ENCODE measurements at places on chromosomes 11 and 22.
A peak's percentile ranks its signal among the peaks of the same experiment; 100 is the strongest.

GRCh38 chr11:35496416-35496815 is 29.0 kb downstream of the PAMR1 start:
- no peak for ATAC-seq

DNA sequence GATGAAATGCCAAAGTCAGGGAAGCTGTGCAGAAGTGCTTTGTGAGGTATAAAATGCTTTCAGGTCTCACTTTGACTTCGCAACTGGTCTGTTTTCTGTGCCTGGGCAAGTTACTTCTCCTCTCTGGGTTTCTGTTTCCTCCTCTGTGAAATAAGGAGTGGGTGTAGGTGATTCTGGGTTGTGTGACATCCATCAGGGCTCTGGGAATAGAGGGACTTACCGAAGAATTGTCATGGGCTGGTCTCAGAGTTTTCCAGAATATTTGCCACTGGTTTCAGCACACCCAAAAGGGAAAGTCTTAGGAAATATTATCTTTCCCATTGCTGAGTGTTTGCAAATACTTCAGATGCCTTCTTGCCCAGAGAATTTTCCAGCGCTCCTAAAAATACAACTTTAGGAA is 118.4 kb downstream of the KIAA1671 start:
- ATAC-seq, result no peak

- no peak for ATAC-seq
These were observed 138.6 kb upstream of the ARHGAP20 start for GRCh38 chr11:110850846-110851245.

- ATAC-seq, result peak; percentile 99
These were observed 125.4 kb downstream of the CASP12 start for GRCh38 chr11:104772806-104773241.

- no peak for ATAC-seq
These were observed 1381.9 kb downstream of the TBC1D22A start for GRCh38 chr22:48144318-48144717.

DNA sequence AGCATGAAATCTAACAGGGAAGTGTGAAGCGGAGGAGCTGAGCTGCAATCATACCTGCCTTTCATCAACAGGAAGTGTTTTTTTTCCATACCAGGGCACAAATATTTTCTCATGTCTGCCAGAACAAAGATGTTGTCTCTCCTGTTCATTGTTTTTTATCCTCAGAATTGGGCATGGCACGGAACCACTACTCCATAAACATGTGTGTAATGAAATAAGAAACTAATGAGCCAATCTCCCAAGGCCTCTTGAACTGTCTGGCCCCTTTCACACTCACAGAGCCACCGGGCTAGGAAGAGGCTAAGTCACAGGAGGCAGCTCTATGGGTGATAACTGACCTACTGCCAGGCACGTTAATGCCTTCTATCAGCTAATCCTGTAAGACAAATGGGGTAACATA is 124.4 kb downstream of the ETS1 start:
- no peak for ATAC-seq

DNA sequence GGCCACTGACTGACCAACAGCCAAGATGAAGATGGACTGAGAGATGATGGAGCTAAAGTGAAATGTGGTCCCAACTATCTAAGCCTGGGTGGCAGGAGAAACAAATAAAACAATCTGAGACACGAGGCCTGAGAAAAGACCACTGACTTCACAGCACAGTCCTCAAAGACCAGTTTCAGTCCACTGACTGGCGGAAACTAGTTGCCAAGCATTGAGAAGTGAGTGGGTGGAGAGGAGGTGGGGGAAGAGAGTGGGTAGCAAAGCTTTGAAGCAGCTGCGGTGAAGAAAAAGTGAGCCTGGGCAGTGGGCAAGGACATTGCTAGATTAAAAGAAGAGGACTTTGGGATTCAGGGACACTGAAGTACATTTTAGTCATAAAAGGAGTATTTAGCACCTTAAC is 1.9 kb downstream of the MS4A1 start:
- no peak for ATAC-seq

DNA sequence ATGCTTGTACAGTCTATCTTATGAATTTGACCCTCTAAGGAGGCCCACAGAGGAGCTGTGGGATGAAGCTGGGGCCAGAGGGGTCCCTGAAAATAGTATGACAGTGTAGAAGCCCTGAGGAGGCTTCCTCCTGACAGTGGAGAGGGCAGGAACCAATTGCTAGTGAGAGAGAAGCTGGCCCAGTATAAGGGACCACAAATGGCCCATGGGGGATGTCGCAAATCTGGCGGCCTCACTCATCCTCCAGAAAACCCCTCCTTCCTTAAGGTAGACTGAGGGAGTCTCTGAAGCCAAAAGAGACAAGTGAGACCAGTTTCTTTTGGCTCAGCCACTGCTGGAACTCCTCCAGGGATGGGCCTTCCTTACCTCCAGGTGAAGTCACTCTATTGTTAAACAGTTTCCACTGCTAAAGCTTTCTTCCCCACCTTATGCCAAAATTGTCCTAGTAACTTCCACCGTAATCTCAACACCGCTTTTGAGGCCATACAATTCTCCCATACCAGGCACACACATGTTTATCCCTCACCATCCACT is 17.8 kb upstream of the CASTOR1 start:
- ATAC-seq, result no peak

GRCh38 chr11:100329352-100329751 is 357.7 kb upstream of the ARHGAP42 start:
- ATAC-seq, result no peak

- ATAC-seq, result no peak
These were observed 10.3 kb downstream of the NEAT1 start for GRCh38 chr11:65432686-65433582.

- ATAC-seq, result no peak
These were observed 123.5 kb upstream of the LMO1 start for GRCh38 chr11:8387141-8387540.
